Right atrium auricular region (tissue), 2 donors: ENCODE measurements at places on chromosomes 7 and 10. TPM values are rescaled to one million over a fixed set of nuclear protein-coding genes. Genes with fewer than 3 reads are reported as not detected.

- DNase-seq, result no peak
Observed at GRCh38 chr10:1045415-1045814, 3.5 kb downstream of the IDI1 start.

DNA sequence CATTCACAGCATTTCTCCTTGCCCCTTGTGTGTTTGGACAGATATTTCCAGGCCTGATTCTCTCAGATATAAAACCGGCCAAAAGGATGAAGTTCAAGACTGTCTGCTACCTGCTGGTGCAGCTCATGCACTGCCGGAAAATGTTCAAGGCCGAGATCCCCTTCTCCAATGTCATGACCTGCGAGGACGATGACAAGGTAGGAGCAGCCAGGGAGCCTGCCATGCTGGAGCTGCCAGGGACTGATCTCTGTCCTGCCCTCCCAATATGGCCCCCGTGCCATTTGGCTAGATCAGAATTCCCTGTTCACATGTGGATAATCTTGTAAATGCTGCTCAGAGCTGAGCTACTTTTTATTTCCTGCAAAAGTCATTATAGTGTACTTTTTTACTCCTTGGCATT, 87.8 kb downstream of the ADCY1 start:
- DNase-seq, result no peak

DNA sequence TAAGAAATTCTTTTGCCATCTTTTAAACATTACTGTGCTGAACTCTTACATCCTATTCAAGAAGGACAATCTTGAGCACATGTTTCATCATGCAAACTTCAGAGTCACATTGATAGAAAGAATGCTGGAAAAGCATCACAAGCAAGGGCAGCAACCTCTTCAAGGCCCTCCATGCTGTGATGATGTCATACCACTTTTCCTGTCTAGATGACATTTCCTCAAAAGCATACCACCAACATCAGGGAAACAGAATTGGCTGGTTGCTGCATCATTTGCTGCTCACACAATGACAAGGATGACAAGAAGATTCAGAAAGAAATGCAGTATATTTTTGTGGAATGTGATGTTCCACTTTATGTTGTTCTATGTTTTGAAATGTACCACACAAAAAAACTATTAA, 37.6 kb downstream of the CYP2C8 start:
- DNase-seq, result no peak

GRCh38 chr10:89069589-89069988, 79.0 kb downstream of the FAS start:
- DNase-seq, result no peak

- no peak for DNase-seq
Observed at GRCh38 chr10:2228320-2228901, 491.1 kb upstream of the ADARB2 start.

DNA sequence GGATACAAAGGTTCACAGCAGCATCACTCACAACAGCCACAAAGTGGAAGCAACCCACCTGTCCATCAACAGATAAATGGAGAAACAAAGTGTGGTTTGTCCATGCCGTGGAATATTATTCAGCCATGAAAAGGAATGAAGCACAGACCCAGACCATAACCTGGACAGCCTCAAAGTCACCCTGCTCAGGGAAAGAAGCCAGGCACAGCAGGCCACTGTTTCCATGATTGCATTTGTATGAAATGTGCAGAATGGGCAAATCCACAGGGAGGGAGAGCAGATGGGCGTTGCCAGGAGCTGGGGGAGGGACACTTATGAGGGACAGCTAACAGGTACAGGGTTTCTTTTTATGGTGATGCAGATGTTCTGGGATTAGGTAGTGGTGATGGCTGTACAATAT, 30.3 kb downstream of the FOXL3 start:
- DNase-seq, result no peak

Gene CTAGE15
- not detected for total RNA-seq

Gene SPDYE9
- total RNA-seq, result not detected
